ENCODE measurements at places on chromosomes 12 and 14.

DNA sequence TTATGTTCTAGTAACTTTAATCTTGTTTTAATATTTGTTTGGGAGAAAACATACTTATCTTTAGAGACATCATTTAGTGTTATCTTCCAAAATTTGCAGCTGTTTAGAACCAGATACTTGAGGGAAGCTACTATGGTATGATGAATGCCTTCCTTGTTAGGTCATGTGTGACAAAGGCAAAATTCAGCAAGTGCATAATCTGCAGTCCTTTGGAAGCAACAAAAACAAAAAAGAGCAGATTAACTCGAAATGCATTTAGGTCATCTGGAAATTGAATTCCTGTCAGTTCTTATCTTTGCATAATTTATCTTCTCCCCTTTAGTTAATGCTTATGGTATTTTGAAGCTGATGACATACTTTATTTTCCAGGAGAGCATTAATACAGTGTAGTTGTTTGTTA, 3.5 kb downstream of the FBXO34 start:
- no peak for DNase-seq

- no peak for DNase-seq
These were observed 77.5 kb upstream of the MAP1LC3B2 start for GRCh38 chr12:116481726-116482125.

GRCh38 chr12:24363177-24363754, 413.8 kb upstream of the SOX5 start:
- no peak for DNase-seq

- DNase-seq = no peak
These were observed 34.6 kb downstream of the NOC4L start for GRCh38 chr12:132178801-132179401.

- no peak for DNase-seq
These were observed 523.0 kb upstream of the FOXG1 start for GRCh38 chr14:28243600-28243999.

- DNase-seq = no peak
These were observed 22.5 kb upstream of the C14orf180 start for GRCh38 chr14:104557086-104557485.

GRCh38 chr12:103503546-103504480, 8.0 kb upstream of the C12orf42 start:
- DNase-seq = no peak

DNA sequence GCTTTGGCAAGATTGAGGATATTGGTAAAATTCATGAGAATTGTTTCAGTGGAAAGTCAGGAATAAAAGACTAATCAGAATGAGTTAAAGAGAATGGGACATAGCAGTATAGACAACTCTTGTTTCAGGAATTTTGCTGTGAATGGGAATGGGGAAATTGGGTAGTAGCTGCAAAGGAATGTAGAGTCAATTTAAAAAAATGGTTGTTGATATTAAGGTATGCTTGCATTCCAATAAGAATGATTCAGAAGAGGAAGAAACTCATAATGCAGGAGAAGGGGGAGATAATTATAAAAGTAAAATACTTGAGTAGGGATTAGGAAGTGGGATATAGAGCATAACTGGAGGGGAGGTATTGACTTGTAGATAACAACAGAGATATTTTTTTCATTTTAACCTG, 40.7 kb downstream of the MNAT1 start:
- no peak for DNase-seq

GRCh38 chr14:100294213-100294962, 11.9 kb downstream of the SLC25A29 start:
- DNase-seq = no peak

DNA sequence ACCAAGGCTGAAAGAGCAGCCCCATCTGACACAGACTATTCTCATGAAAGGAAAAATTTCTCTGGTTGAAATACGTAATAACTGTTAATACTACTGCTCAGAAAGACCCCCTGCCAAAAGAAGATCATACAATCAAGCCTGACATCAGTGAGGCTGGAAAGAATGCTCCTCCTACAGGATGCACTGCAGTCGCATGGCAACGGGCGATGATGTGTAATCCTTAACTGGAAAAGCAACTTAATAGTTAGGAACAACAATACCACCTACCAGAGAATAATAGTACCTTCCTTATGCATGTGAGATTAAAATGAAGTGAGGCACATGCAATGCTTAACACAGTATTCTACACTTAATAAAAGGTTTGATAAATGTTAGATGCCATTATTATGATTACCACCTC, 1.2 kb upstream of the GOLGA5 start:
- no peak for DNase-seq

GRCh38 chr14:36028665-36029064, 147.9 kb downstream of the PTCSC3 start:
- no peak for DNase-seq

DNA sequence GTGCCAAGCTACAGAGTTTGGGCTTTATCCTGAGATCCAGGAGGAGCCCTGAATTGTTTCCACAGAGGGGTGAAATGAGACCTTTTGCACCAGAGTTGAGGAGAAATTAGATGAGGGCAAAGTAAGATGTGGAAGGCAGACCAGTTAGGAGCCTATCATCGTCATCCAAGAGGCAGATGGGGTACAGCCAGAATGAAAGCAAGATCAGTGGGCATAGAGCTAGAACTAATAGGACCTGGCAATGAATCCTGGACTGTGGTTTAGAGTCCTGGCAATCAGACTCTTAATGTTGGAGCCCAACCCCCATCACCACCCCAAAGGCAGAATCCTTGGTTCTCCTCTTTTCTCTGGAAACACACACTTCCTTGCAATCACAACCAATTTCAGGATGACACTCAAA, 166.6 kb upstream of the HMGA2 start:
- no peak for DNase-seq

GRCh38 chr12:54444206-54444605, 25.1 kb upstream of the ITGA5 start:
- DNase-seq = no peak

DNA sequence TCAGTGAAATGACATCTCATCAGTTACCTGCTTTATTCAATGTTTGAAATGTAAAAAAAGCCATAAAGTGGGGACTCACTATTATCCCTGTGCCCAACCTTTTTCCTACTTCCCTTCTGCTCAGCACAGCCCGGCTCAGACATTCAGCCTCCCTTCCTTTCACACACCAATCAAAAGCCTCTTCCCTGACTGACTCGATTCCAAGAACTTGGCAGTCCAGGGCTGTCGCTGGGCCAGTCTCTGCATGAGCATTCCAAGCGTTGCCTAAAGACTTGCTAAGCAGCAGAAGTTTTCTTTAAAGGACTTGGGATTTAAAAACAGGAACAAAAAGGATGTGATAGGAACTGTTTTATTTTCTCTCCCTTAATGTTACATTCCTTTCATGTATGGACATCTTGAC, 22.7 kb downstream of the ITPR2 start:
- DNase-seq = no peak

DNA sequence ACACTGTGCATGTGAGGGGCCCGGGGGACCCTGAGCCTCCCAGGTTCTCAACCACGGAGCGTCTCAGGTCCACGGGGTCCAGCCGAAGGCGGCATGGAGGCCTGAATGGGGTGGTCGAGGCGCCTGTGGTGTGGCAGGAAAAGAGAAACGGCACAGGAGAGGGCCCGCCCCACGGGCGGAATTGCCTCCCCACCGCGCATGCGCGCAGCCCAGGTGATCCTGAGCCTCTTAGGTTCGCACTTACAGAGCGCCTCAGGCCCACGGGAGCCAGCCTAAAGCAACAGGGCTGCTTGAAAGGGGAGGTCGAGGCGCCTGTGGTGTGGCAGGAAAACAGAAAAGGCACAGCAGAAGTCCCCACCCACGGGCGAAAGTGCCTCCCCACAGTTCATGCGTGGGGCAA, 311.0 kb downstream of the ALG10 start:
- no peak for DNase-seq

GRCh38 chr12:2876431-2877046, 435 bp downstream of the FOXM1 start:
- DNase-seq = no peak

DNA sequence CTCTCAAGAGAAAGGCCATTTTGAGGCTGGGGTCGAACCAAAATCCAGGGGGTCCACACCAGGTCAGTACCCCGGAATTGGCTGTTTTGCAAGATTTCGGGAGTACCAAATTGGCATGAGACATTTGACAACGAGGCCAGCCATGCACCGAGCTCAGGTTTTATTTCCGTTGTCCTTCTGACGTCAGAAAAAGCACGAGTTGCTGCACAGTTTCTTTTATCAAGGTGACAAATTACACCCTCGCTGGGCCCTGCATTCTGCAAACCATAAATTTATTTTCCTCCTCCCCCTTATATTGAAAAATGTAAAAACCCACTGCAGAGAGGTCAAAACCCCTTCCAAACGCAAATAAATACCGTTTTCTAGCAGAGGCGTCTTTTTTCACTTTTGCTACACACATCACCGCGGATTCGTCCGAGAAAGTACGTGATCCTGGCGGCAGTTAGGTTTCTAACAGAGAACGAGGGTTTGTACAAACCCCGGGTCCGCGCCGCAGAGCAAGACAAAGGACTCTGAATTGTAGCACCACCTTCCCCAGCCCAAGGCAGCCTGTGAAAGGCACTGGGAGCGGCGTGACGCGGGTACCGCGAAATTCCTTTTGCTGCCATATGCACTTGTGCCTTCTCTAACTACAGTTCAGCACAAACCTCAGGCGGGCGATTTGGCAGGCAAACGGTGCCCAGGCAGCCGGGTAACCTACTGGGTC, 1.8 kb downstream of the SLC38A1 start:
- DNase-seq = no peak

DNA sequence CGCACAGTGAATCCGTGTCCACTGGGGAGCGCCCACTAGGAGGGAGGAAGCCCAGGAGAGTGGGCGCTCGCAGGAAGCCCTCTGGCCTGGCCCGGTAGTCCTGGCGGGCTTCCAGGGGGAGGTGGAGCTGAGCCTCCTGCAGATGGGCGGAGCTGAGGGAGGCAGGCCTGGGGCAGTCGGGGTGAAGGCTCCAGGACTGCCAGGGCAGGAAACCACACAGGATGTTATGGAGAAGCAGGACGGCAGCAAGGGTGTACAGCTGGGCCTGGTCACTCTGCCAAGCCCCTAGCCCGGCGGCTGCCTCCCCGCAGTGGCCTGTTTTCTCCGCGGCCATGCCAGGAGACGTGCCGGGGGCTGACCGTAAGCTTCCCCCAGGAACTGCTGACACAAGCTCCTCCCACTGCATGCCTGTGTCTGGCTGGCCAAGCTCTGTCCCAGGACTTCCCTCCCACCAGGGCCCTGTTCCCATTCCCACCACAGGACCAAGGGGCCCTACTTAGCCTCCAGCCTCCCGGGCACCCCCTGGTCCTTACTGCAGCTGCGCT, 143.4 kb upstream of the C14orf180 start:
- peak; percentile 2 for DNase-seq

GRCh38 chr14:74963705-74964271, 8.4 kb upstream of the PGF start:
- no peak for DNase-seq

DNA sequence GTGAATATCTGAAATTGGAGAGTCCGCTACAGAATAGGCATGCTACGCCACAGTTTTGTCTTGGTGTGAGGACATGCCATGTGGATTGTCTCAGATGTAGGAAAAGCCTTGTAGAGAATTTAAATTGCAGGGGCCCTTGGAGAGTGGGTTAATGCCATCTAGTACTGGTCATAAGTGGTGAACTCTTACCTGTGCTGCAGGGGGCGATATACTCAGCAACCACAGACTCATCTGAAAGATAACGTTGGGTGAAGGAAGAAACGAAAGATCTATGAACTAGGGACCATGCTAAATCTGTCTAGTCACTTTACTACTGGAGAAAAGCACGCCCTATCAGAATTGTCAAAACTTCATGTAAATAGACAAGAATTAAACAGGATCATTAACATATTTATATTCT, 33.7 kb upstream of the A2M start:
- no peak for DNase-seq

DNA sequence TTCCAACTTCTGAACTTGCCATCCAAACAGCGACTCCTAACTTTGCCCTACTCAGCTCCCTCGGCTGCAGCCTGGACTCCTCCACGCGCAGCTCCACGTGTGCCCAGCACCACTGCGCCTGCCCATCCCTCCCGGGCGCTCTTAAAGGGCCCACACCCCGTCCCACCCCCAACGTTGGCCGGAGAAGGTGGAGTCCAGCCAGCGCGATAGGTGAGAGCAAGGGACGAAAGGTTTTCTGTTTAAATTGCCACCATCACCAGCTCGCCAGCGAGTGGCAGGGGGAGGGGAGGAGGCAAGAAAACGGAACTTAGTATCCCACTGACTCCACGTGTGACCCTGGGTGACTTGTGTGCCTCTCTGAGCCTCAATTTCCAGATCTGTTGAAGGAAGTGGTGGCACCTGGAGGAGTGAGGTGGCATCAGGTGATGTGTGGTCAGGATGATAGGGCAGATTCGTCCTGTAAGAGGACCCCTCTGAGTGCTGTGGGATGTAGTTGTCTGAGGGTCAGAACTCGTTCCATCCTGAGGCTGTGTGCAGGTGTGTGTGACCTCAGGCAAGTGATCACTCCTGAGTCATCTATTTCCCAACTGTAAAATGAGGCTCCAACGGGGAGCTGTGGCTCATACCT, 59.7 kb downstream of the TRPV4 start:
- no peak for DNase-seq

DNA sequence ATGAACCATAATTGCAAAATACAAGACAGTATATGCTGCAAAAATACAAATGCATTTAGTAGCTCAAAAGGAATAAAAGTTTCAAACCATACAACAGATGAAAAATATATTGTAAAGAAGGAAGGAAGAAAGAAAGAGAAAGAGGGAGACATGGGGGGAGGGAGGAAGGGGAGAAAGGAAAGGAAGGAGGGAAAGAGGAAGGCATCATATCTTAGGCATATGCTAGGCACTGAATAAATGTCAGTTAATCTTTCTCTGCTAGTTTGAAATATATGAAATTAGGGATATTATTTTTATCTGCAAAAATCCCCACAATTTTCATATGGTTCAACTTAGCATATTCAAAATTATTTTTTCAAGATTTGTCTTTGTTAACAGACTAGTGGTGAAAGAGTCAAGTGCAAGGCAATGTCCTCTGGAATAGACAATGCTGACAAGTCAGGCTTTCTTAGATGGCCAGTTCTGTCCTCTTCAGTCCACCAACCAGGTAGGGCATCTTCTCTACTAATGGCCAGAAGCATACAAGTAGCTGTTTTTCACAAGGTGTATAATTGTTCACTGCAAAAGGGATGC, 506.4 kb downstream of the PRKD1 start:
- DNase-seq = no peak

DNA sequence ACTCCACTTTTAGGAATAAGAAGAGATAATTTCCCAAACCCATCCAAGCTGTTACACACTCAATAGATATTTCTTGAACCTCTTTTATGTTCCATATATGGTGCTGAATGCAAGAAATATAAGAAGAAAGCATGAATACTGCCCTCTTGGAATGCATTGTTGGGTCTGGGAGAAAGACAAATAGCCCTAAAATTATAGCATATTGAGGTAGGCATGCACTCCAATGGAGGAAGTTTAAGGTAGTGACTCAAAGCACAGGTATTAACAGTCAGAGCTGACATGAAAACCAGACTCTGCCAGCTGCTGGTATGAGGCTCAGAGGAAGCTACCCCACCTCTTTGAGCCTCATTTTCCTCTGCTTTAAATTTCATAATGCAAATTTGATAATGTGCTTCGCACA, 261.3 kb upstream of the NOS1 start:
- no peak for DNase-seq

All from GF-D8 (cell line).